ENCODE measurements at places on chromosomes 2 and 18. TPM values are rescaled to one million over a fixed set of nuclear protein-coding genes. Genes with fewer than 3 reads are reported as not detected.

The ELOA2 gene
- total RNA-seq = not detected

DNA sequence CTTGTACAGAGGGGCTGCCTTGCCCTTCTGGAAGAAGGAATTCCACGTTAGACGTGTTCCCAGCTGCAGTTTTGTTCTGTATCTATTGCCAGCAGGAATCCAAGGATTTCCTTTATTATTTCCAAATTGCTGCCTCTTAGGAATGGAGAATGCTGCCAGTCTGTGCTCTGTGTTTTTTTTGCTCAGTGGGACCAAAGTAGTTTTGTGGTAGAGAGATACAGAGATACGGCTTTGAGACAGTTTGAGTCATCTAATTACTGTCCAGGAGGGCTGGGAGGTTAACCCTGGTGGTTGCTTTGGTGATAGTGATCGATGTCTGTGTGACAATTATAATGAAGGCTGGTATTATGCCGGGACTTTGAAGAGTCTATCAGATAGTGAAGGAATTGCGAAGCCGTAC lies 26.3 kb downstream of the ASAP2 start:
- no peak overlapping the region for H3K4me3 ChIP-seq
- H3K36me3 ChIP-seq = no peaks in the 10 kb centered on the region
- H3K4me1 ChIP-seq = no peaks in the 10 kb centered on the region
- H3K27ac ChIP-seq = no peak overlapping the region
- H3K27me3 ChIP-seq = no peaks in the 10 kb centered on the region

DNA sequence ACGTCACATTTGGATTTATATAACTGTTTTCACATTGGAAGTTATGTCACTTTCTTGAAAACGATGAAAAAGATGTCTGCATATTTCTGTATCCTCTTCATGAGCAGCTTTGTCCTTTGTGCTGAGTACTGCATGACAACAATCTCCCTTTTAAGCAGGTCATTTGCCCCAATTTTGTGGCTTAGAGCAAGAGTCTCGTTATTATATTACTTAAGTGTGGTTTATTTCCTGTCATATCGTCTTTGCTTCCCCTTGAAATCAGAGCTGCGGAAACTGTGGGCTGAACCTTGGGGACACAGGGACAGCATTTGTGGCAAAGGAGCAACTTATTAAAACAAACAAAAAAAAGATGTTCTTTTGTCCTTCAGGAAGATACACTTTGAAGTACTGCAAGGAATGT lies 254.0 kb upstream of the DSEL start:
- H3K36me3 ChIP-seq = no peaks in the 10 kb centered on the region
- no peak overlapping the region for H3K4me3 ChIP-seq
- H3K4me1 ChIP-seq = no peaks in the 10 kb centered on the region
- no peak for DNase-seq
- no peak overlapping the region for H3K27ac ChIP-seq
- no peaks in the 10 kb centered on the region for H3K27me3 ChIP-seq

The SCYGR4 gene
- not detected for total RNA-seq

DNA sequence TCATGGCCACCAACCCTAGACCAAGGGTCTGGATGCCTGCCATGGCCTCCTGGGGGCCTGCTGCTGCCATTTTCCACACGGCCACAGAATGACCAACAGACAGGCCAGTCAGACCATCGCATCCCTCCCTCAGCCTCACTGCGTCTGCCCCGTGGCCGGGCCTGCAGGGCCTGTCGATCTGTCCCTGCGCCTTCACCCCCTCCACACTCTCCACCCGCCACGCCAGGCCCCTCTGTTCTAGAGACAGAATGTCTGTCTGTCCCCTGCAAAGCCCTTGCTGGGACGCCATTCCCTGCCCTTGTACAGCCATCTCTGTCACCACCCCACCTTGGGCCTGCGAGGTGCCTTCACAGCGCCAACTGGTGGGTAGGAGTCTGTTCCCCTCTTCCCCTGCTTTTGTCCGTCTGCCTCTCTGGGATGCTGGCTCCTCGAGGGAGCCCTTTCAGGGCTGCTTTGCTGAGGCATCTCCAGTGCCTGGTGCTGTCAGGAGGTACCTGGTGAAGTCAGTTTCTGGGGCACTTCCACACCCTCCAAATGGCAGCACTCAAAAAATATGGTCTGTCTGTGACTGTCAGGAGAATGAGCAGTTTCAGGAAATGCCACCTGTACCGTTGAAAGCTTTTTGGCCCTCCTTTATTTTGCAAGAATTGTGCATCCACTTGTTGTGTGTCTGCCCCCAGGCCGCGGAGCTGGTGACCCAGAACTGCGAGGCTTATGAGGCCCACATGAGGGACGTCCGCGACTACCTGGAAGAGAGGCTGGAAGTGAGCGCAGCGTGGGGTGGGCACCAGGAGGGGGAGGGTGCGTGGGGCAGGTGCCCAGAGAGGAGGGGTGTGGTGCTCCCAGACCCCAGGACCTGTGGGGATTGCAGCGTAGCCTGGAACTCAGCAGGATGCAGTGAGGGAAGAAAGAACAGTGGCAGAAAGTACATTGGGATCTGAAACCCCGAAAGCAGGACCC lies 6.7 kb upstream of the ESPNL start:
- no peaks in the 10 kb centered on the region for H3K4me1 ChIP-seq
- no peaks in the 10 kb centered on the region for H3K36me3 ChIP-seq
- no peaks in the 10 kb centered on the region for H3K27me3 ChIP-seq
- H3K27ac ChIP-seq = no peak overlapping the region
- no peak for DNase-seq
- H3K4me3 ChIP-seq = no peak overlapping the region

DNA sequence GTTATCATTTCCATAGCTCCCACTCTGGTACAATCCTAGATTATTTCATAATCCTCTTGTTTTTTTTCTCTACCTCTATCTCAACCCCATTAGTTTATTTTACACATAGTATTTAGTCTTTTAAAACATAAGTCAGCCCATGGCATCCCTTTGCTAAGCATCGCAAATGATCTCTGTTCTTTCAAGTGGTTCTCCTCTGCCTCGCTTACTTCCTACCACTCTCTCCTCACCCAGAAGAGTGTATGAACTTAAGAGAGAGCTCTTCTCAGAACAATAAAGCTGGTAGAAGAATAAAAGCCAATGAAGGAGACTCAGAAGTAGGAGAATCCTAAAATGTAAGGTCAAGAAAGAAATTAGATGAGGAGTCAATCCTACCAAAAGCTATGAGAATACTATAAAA lies 12.2 kb upstream of the ITPRID2 start:
- no peaks in the 10 kb centered on the region for H3K27me3 ChIP-seq
- no peaks in the 10 kb centered on the region for H3K36me3 ChIP-seq
- H3K27ac ChIP-seq = no peak overlapping the region
- H3K4me1 ChIP-seq = peaks cover 2% of the 10 kb centered on the region
- no peak for DNase-seq
- H3K4me3 ChIP-seq = no peak overlapping the region

DNA sequence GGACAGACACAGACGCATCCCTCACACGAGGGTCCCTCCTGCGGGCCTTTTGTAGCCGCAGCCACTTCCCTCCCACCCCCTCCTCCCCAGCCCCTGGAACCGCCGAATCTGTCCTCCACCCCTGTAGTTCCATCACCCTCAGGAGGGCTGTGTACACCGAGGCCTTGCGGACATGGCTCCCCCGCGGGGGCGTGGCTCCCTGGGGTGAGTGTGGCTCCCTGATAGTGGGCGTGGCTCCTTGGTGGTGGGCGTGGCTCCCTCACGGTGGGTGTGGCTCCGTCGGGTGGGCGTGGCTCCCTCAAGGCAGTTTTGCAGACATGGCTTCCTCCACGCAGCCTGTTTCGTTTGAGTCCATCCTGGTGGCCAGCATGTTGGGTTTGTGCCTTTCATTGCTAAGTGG lies 420.7 kb upstream of the SALL3 start:
- no peak overlapping the region for H3K4me3 ChIP-seq
- H3K4me1 ChIP-seq = no peaks in the 10 kb centered on the region
- peaks cover 4% of the 10 kb centered on the region for H3K27me3 ChIP-seq
- H3K27ac ChIP-seq = no peak overlapping the region
- H3K36me3 ChIP-seq = no peaks in the 10 kb centered on the region
- no peak for DNase-seq

The DSC1 gene
- 1.5 TPM for total RNA-seq

GRCh38 chr2:237262838-237263771 lies 150.9 kb downstream of the COL6A3 start:
- DNase-seq = no peak
- peaks cover 6% of the 10 kb centered on the region for H3K27me3 ChIP-seq
- H3K4me3 ChIP-seq = no peak overlapping the region
- H3K4me1 ChIP-seq = no peaks in the 10 kb centered on the region

DNA sequence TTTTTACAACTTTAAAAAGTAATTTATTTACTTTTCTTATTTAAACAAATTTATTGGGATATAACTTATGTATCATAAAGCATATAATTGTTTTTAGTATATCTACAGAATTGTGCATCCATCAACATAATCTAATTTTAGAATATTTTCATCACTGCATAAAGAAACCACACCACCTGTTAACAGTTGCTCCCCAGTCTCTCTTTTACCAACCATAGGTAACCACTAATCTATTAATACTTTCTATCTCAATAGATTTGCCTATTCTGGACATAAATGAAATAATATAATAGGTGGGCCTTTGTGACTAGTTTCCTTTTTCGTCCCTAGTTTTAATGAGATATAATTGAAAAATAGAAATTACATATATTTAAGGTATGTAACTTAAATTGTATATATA lies 90.6 kb downstream of the ADAM23 start:
- DNase-seq = no peak
- H3K36me3 ChIP-seq = no peaks in the 10 kb centered on the region
- H3K27ac ChIP-seq = no peak overlapping the region
- H3K4me1 ChIP-seq = peaks cover 17% of the 10 kb centered on the region
- H3K4me3 ChIP-seq = no peak overlapping the region

The ARHGAP25 gene
- 134 TPM for total RNA-seq

The TGFA gene
- total RNA-seq = 3.7 TPM

- no peaks in the 10 kb centered on the region for H3K27me3 ChIP-seq
- no peak overlapping the region for H3K4me3 ChIP-seq
- no peak for DNase-seq
- peaks cover 11% of the 10 kb centered on the region for H3K36me3 ChIP-seq
- peaks cover 8% of the 10 kb centered on the region for H3K4me1 ChIP-seq
- no peak overlapping the region for H3K27ac ChIP-seq
These were observed 17.1 kb downstream of the MXD1 start for GRCh38 chr2:69931832-69932595.

The IL1RL2 gene
- total RNA-seq = not detected

The ZNF142 gene
- 62.6 TPM for total RNA-seq

The SATB2 gene
- total RNA-seq = 0.22 TPM

- no peak overlapping the region for H3K27ac ChIP-seq
- no peaks in the 10 kb centered on the region for H3K4me1 ChIP-seq
- H3K27me3 ChIP-seq = no peaks in the 10 kb centered on the region
- H3K36me3 ChIP-seq = peaks cover 33% of the 10 kb centered on the region
- no peak overlapping the region for H3K4me3 ChIP-seq
These were observed 118.6 kb upstream of the PGAP1 start for GRCh38 chr2:197045115-197045514.

The GPR17 gene
- not detected for total RNA-seq

DNA sequence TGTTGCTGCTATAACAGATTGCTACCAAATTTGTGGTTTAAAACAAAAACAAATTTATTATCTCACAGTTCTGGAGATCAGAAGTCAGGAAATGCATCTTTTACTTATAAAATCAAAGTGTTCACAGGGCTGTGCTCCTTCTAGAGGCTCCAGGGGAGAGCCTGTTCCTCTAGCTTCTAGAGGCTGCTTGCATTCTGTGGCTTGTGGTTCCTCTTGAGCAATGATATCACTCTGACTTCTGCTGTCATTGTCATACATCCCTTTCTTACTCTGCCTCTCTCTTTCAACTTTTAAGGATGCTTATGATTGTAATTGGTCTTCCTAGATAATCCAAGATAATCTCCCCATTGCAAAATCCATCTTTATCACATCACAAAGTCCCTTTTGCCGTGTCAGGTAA lies 6.1 kb upstream of the DCC start:
- no peak overlapping the region for H3K27ac ChIP-seq
- H3K27me3 ChIP-seq = no peaks in the 10 kb centered on the region
- no peak overlapping the region for H3K4me3 ChIP-seq
- no peak for DNase-seq

GRCh38 chr18:23945416-23946079 lies 69.0 kb upstream of the TTC39C start:
- no peaks in the 10 kb centered on the region for H3K27me3 ChIP-seq
- no peak overlapping the region for H3K27ac ChIP-seq
- H3K36me3 ChIP-seq = no peaks in the 10 kb centered on the region
- peaks cover 12% of the 10 kb centered on the region for H3K4me1 ChIP-seq
- DNase-seq = no peak

GRCh38 chr2:133586978-133587377 lies 18.7 kb upstream of the NCKAP5 start:
- no peaks in the 10 kb centered on the region for H3K36me3 ChIP-seq
- H3K4me3 ChIP-seq = no peak overlapping the region
- DNase-seq = no peak
- no peaks in the 10 kb centered on the region for H3K27me3 ChIP-seq
- H3K4me1 ChIP-seq = no peaks in the 10 kb centered on the region

The AFF3 gene
- 9.9 TPM for total RNA-seq

GRCh38 chr2:13522917-13523821 lies 806.4 kb downstream of the TRIB2 start:
- H3K4me3 ChIP-seq = no peak overlapping the region
- no peaks in the 10 kb centered on the region for H3K36me3 ChIP-seq
- no peak for DNase-seq
- no peak overlapping the region for H3K27ac ChIP-seq
- no peaks in the 10 kb centered on the region for H3K27me3 ChIP-seq

DNA sequence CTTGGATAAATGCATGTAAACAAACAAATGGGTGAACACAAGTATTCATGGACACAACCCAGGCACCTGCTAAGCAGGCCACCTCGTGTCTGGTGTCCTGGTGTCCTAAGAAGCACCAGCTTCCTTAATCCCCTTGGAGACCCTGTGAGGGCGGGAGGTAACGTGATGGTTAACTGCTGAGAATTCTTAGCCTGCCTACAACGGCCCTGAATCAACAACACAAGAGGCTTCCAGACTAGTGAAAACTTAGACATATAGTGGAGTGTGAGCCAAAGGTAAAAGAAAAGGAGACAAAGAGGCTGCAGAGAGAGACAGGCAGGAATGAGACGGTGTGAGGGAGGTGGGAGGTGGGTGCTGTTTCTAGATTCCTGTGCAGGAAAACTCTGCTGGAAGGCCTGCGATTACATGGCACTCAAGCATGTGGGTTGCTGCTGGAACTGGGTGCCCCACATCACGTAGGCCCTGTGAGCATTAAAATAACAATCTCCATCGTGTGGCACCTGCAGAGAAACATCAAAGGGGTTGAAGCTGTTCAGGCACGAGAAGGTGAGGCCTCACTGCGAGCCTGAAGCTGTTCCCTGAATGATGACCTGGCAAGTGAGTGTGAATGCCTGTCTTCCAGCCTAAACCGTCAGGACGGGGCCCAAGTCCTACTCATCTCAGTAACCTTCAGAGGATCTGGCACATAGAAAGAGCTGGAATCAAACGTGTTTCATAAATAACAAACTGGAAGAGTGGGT lies 64.2 kb downstream of the RPL37A start:
- no peak for DNase-seq
- H3K36me3 ChIP-seq = no peaks in the 10 kb centered on the region
- no peaks in the 10 kb centered on the region for H3K4me1 ChIP-seq
- H3K27me3 ChIP-seq = no peaks in the 10 kb centered on the region

GRCh38 chr2:162210385-162210784 lies 32.9 kb downstream of the FAP start:
- no peaks in the 10 kb centered on the region for H3K4me1 ChIP-seq
- no peaks in the 10 kb centered on the region for H3K27me3 ChIP-seq
- H3K4me3 ChIP-seq = no peak overlapping the region
- H3K27ac ChIP-seq = no peak overlapping the region

All from T-cell (primary cell).